ENCODE measurements at places on chromosomes 16 and 17. TPM values are rescaled to one million over a fixed set of nuclear protein-coding genes. Genes with fewer than 3 reads are reported as not detected.

ALDH3A1 gene
- total RNA-seq = 240 TPM

FNDC8 gene
- not detected for total RNA-seq

CD300C gene
- not detected for total RNA-seq

TEKT5 gene
- total RNA-seq = not detected

ALOX12 gene
- not detected for total RNA-seq
